ENCODE measurements at places on chromosomes 6 and 20.
A peak's percentile ranks its signal among the peaks of the same experiment; 100 is the strongest.

- no peak for DNase-seq
These were observed 111.5 kb upstream of the RPS6KA2 start for GRCh38 chr6:166738386-166739116.

DNA sequence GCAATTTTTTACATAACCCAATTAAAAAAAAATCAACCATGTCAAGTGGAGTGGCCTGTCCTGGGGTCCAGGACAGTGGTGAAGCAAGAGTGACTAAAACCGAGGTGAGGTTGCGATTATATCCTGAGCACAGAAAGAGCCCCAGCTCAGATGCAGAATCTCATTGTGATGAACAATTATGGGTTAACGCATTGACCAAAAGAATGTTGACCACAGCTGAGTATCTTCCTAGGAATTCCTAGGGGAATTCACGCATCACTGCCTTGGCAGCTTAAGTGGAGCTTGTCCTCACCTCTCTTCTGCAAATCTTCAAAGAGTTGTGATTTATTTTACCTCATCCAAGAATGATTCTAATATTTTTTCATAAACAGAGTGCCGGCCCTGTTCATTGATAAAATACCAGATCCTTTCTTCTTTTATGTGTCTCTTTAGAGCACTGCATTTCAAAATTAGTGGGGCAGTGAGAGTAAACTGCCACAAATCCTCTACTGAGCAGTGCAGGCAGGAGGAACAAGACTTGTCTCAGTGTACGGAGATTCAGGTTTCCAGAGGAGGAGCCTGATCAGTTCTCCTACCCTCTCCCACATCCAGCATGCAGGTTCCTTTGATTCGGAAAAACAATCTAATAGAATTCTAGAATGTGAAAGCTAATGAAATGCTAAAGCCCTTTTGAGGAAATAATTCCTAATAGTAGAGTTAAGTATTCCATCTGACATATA lies 60.1 kb upstream of the ZNF184 start:
- no peak for DNase-seq

DNA sequence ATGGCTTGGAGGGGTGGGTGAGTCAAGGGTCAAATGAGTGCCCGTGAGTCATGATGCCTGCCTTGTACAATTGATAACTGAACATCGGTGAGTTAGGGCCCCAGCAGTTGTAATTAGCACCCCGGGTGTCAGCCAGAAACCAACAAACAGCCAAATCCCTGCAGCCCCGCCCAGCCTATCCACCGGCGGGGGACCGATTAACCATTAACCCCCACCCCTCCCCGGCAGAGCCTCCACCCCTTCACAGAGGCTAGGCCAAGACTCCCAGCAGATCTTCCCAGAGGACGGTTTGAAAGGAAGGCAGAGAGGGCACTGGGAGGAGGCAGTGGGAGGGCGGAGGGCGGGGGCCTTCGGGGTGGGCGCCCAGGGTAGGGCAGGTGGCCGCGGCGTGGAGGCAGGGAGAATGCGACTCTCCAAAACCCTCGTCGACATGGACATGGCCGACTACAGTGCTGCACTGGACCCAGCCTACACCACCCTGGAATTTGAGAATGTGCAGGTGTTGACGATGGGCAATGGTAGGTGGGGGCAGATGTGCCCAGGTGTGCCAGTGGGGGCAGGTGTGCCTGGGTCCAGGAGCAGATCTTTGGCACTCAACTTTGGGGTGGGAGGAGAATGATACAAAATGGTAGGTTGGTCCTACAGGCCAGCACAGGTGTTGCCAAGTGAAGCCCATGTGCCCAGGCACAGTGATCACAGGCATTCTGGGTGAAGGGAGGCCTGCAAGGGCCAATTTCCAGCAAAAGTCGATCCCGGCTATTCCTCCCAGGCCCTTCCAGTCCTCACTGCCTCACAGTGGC lies 45.7 kb downstream of the HNF4A start:
- DNase-seq: no peak

DNA sequence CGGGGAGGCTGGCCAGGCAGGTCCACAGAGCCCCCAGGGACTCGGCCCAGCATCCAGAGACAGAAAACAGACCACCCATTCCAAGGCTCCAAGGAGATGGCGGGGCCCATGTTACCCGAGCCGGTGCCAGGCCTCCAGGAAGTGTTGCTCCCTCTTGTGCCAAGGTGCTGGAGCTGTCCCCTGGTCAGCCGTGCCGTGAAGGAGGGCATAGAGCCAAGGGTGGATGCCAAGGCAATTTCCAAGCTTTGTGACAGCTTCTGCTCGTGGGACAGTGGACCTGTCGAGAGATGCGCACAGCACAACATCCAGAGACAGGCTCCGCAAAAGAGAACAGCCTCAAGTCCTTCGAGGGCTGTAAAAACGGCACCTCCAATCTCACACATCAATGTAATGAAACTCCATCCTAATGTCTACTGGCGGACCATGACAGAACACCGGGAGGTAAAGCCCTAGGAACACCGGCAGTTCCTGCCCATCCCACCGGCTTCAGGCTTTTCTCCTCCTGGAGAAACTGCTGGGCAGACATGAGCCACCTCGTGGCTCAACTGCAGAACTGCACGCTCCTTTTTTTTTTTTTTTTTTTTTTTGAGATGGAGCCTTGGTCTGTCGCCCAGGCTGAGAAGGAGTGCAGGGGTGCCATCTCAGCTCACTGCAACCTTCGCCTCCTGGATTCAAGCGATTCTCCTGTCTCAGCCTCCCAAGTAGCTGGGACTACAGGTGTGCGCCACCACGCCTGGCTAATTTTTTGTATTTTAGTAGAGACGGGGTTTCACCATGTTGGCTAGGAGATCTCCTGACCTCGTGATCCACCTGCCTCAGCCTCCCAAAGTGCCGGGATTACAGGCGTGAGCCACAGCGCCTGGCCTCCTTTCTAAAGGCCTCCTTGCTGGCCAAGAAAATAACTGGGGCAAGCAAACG lies 30.9 kb upstream of the AVP start:
- DNase-seq: peak; percentile 35

GRCh38 chr20:9629831-9630230 lies 115.4 kb downstream of the LAMP5 start:
- DNase-seq: no peak

DNA sequence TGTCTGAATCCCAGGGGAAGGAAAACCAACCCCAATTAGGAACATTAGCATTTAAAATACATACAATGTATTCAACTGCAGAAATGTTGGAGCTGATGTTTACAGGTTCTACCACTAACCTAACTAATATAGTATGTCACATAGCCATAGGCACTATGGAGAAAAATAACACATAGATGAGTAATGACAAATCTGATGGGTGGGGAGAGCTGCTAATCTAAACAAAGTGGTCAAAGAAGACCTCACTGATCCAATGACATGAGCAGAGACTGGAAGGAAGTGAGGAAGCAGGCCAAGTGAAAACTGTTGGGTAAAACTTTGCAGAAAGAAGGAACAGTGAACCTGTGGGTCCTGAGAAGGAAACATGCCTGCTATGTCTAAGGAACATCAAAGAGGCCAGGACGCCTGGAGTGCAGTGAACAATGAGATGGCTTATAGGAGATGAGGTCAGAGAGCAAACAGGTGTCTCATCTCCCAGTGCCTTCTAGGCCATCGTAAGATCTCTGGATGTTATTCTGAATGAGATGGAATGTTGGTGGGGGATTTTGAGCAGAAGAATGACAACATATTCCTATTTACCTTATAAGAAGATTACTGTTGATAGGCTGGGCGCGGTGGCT lies 135.7 kb downstream of the ALDH8A1 start:
- no peak for DNase-seq

DNA sequence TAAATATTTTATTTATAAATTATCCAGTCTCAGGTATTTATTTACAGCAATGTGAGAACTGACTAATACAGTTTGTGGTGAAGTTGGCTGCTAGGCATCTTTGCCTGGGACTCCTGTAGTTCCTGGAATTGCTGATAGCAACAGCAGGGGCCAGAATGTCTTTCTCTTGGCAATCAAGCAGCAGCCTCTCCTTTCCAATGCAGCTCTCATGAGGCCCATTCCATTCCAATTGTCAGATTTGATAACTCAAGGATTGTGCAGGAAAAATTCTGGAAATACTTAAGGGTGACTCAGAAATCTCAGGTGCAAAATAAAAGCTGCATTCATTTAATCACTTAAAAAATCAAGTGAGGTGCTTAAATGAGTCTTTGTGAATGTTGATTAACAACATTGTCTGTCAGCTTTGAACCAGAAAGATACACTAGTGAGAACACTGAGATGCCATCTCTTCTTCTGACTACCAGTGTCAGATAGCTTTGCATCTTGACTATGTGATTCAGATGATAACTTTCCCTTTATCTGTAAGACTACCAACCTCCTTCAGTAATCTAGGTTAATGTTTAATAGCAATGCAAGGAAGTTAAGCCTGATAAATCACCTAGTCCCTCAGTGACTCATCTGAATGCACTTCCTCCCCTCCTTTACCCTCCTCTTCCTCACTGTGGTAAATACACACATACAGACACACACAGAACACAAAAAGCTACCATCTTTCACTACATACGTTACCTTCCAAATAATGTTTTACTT lies 32.1 kb upstream of the COL21A1 start:
- DNase-seq: no peak

DNA sequence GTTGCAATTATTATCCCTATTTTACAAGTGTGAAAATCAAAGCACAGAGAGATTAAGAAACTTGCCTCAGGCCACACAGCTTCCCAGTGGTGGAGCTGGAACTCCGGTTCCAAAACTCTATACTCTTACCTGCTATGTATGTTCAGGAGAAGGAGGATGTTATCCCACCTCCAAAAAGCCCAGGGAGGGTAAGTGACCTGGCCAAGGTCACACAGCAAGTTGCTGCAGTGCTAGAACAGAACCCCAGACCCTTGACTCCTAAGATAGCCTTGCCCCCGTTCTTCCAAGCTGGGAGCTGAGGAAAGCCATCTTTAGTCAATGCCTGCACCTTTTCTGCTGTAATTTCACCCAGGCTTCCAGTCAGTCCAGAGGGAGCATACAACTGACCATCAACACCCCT lies 42.3 kb downstream of the BPIFB1 start:
- DNase-seq: no peak

- no peak for DNase-seq
These were observed 51.9 kb upstream of the GLP1R start for GRCh38 chr6:38996676-38997075.

DNA sequence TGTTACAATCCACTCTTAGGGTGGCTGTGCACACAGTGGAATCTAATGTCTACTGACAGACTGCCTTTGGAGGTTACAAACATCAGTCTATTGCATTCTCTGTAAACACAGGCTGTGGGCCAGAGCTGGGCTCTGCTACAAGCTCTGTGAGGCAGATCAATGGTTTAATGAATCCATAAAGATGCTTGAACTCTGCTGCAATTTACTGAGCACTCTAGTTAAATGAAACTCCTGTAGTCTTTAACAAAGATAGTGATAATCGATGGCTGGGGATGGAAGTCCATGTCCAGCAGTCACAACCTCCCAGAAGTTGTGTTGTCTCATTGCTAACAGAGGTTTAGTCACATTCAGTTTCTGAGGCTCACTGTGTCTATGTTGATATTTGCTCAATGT lies 50.5 kb downstream of the SOBP start:
- DNase-seq: no peak

DNA sequence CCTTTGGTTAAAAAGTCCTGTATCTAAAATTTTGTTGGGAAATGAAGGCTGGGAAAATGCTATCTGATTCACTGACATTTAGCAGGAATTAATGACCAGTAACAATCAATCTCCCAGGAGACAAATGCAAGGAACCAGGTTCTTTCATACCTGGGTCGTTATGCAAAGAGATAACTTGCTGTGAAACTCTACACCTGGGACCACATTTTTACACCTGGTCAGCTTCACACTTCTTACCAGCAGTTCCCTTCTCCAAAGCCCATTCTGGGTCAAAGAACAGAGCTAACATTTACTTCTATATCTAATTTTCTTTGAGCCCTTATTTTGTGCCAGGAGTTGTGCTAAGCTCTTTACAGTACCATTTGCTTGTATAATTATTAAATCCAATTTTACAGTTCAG lies 27.4 kb upstream of the STXBP5 start:
- DNase-seq: no peak

- no peak for DNase-seq
These were observed 15.7 kb downstream of the BMP7 start for GRCh38 chr20:57250607-57251343.

DNA sequence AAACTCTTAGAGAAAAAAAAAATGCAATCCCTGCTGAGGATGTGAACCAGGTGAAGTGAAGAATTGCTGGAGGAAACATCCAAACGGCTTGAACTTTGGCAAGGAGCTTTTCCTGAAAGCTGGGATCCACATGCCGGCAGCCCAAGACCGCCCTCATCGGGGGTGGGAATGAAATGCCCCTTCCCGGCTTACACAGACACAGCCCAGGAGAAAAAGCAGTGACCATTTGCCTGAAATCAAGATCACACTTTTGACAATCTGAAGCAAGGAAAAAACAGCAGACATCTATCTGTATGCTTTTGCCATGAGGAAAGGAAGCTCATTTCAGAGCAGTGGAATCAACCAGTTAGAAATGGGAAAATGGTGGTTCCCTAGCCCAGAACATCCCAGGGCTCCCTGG lies 254.5 kb downstream of the TAF4 start:
- no peak for DNase-seq

DNA sequence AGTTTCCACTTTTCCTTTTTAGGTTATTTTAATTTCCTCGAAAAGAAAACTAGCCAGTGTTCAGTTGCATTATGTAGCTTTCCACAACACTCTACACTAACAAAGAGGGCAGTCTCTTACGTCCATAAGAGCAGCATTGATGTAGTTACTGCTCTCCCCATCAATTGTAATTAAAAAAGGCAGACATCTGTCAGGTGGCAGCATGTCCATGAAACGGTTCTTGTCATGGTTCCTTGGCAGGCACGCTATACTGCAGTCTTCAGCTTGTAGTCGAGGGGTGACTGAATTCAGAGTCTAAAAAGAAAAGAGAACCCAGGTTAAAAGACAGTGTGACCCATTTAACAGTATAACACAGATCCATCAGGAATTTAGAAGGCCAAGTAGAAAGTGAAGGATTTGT lies 80.1 kb upstream of the THEMIS start:
- no peak for DNase-seq

DNA sequence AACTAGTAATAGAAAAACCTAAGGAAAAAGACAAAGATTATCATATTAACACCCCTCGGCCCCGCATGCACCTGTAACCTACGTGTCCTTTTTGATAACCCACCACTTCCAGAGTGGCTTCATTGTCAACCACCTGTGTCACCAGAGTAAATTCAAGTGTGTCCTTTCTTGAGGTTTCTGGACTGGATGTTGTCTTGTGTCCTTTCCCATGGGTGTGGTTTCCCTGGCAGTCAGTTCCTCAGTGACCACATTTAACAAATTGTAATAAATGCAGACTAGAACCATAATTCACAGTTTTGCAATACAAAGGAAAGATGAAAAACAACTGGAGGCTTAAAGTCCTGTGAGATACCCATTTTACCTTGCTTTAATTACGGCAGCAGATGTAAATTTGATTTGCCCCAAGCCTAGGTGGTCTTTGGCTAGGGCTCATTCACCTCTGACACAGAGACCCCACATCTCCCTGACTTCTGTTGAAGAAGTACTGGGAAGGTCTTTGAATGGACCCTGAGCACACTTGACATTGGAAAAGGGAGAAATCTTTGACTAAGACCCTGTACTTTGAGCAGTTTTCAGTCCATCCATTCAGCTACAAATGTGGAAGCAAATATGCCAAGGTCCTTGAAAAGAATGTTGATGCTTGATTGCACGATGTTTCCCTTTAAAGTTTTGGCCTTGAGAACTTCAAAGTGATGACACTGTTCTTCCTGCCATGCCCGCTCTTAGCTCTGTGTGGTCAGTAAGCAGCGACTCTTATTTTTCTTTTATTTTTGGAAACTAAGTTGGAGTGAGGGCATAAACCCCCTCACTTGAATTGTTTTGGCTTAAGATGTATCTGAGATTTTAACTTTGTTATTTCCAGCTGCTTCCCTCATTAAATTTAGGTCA lies 232.4 kb downstream of the UST start:
- DNase-seq: no peak

- DNase-seq: no peak
These were observed 754.1 kb upstream of the MAP3K7 start for GRCh38 chr6:91340896-91341395.

Measured in CD4-positive, alpha-beta T cell treated with Interleukin-4 for 1 hour (primary cell).